Transverse colon (tissue), 4 donors: ENCODE measurements at places on chromosomes 13 and 19.

- peak overlapping the region; percentile 84 for H3K27ac ChIP-seq
- H3K4me3 ChIP-seq, result peak overlapping the region; percentile 51
- peaks cover 28% of the 10 kb centered on the region for H3K4me1 ChIP-seq
- peaks cover 50% of the 10 kb centered on the region for H3K27me3 ChIP-seq
Observed at GRCh38 chr19:49442771-49443365, 1.5 kb upstream of the SLC17A7 start.

DNA sequence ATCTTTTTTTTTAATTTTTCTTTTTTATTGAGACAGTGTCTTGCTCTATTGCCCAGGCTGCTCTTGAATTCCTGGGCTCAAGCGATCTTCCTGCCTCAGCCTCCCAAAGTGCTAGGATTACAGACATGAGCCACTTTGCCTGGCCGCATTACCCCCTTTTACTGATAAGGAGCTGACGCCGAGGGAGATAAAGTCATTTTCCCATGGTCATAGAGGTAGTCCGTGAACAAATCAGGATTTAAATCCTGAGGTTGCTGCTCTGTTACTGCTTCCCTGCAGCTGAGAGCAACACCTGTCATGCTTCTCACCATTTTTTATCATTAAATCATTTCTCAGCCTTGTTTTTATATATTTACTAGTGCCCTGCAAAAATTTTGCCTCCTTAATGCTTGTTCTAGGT lies 7.4 kb downstream of the CYSLTR2 start:
- H3K4me1 ChIP-seq, result peaks cover 5% of the 10 kb centered on the region
- H3K27ac ChIP-seq, result peak overlapping the region; percentile 8
- H3K4me3 ChIP-seq, result no peak overlapping the region
- no peaks in the 10 kb centered on the region for H3K27me3 ChIP-seq

GRCh38 chr19:41774515-41774980 lies 19.2 kb downstream of the CEACAM6 start:
- DNase-seq, result peak; percentile 84
- peaks cover 18% of the 10 kb centered on the region for H3K4me1 ChIP-seq
- peak overlapping the region; percentile 80 for H3K27ac ChIP-seq
- H3K36me3 ChIP-seq, result no peaks in the 10 kb centered on the region
- no peaks in the 10 kb centered on the region for H3K27me3 ChIP-seq

GRCh38 chr13:21673789-21674489 lies 3.1 kb downstream of the FGF9 start:
- H3K4me3 ChIP-seq, result peak overlapping the region; percentile 57
- H3K4me1 ChIP-seq, result peaks cover 54% of the 10 kb centered on the region
- H3K27ac ChIP-seq, result peak overlapping the region; percentile 75
- H3K27me3 ChIP-seq, result peaks cover 61% of the 10 kb centered on the region
- no peaks in the 10 kb centered on the region for H3K36me3 ChIP-seq
- peak; percentile 60 for DNase-seq

GRCh38 chr13:48214519-48215121 lies 18.4 kb upstream of the ITM2B start:
- H3K36me3 ChIP-seq, result no peaks in the 10 kb centered on the region
- no peak overlapping the region for H3K27ac ChIP-seq
- no peaks in the 10 kb centered on the region for H3K4me1 ChIP-seq
- DNase-seq, result no peak
- no peaks in the 10 kb centered on the region for H3K27me3 ChIP-seq
